Muscle of leg (tissue), 16 donors: ENCODE measurements at places on chromosomes 3 and 15. TPM values are rescaled to one million over a fixed set of nuclear protein-coding genes. Genes with fewer than 3 reads are reported as not detected.

TTLL13 gene
- total RNA-seq = 0.09 TPM

TUSC7 gene
- not detected for total RNA-seq

DNA sequence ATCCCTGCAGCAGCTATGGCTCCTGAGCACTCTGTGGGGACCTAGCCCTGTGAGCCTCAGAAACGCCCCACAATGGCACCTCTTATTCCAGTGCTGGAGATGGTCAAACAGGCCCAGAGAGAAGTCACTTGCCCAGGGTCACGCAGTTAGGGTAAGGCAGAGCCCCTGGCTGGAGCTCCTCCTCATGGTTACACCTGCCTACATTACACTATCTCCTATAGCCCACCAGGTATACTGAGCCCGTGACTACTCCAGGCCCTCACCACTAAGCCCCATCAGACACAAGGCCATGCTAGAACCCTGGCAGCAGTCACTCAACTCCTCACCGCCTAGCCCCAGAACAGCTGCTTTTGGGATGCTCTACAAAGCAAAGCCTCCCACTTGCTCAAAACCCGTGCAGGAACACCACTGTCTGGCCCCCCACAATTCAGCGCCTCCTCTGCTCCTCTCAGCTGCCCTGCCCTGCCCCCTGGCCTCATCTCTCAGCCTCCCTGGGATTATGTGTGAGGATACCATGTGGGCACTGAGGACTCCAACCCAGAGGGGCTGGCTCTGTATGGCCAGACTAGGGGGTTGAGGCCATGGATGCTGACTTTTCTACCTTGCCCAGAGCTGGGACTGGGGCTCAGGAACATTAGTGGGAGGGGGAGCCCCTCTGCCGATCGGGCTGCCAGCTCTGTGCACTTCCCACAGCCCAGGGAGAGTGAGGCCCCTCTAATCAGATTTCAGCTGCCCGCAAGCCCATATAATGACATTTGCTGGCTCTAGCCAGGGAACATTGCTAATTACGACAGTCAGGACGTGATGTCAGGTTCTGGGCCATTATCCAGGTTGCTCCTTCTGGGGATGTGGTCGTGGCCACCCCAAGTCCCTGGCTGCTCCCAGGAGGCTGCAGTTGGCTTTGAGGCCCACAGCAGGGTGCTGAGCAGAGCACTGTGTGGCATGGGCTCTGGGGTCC is 4.0 kb downstream of the NT5DC2 start:
- H3K4me1 ChIP-seq = peaks cover 49% of the 10 kb centered on the region
- no peaks in the 10 kb centered on the region for H3K27me3 ChIP-seq
- peaks cover 48% of the 10 kb centered on the region for H3K36me3 ChIP-seq
- DNase-seq = peak; percentile 38
- no peak overlapping the region for H3K4me3 ChIP-seq
- H3K27ac ChIP-seq = no peak overlapping the region

- peak; percentile 12 for DNase-seq
- peak overlapping the region; percentile 82 for H3K27ac ChIP-seq
- peaks cover 5% of the 10 kb centered on the region for H3K36me3 ChIP-seq
Measured at GRCh38 chr3:35680866-35681650, 41.7 kb downstream of the ARPP21 start.

GRCh38 chr15:58423831-58424608 is 7.8 kb upstream of the LIPC start:
- peak; percentile 91 for DNase-seq
- no peaks in the 10 kb centered on the region for H3K27me3 ChIP-seq
- H3K4me1 ChIP-seq = no peaks in the 10 kb centered on the region
- H3K4me3 ChIP-seq = no peak overlapping the region

KCNMB2 gene
- total RNA-seq = 11.7 TPM

DNA sequence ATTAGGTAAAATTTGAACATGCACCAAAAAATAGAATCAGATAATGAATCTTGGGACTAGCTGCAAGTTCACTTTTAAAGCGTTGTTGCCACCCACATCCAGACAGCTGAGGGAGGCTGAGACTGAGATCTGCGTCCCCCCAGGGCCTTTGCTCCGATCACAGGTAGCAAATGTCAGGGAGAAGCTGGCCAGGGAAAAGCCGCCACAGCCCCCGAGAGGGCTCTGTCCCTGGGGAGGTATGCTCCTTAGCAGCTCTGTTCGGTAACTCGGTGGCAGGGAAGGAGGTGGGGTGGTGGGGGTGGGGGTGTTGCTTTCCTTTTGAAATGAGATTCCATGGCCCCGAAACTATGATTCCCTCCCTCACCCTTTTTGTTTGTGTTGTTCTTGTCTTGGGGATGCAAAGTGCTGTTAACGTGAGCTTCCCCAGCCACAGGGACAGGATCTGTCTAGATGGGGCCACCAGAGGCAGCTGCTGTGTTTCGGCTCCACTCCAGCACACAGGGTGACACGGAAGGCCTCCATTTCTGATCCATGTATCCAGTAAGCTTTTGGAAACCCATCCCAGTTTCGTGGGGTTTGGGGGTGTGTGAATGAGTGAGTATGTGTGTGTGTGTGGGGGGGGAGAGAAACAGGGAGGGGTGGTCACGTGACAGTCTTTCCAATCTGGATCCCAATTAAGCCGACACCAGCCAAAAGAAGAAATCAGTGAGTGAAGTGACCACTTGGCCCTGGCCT is 1.1 kb upstream of the MINAR1 start:
- H3K27ac ChIP-seq = no peak overlapping the region
- peak; percentile 14 for DNase-seq
- peak overlapping the region; percentile 37 for H3K4me3 ChIP-seq
- no peaks in the 10 kb centered on the region for H3K36me3 ChIP-seq

GRCh38 chr15:35286721-35287120 is 201.6 kb upstream of the NANOGP8 start:
- H3K27me3 ChIP-seq = no peaks in the 10 kb centered on the region
- DNase-seq = no peak
- no peak overlapping the region for H3K4me3 ChIP-seq
- no peaks in the 10 kb centered on the region for H3K4me1 ChIP-seq

DNA sequence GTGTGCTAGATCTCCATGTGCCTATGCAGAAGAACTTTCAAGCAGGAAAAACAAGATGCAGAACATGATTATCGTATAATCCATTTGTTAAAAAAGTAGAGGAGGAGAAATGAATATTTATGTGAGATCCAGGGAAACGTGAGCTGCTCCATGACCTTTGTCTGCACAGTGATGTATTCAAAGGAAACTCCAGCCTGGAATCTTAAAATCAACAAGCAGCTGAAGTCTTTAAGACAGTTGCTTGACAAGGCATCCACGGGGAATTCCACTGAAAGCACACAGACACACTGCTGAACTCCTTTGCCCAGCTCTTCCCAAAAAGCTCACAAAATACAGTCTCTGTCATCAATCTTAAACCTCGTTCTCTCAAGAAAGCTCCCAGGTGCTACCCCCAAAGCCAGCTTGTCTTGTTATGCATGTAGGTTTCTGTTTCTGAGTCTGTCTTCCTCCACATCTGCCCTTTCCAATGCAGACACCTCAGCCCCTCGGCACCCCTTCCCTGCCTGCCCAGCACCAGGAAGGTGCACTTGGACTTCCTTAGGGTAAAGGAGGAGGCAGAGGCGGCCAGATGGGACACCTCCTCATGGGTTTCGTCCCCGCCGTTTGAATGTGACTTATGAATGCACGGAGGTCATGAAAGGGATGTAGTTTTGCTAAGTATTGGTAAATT is 28.7 kb downstream of the LRRK1 start:
- H3K27me3 ChIP-seq = no peaks in the 10 kb centered on the region
- H3K36me3 ChIP-seq = no peaks in the 10 kb centered on the region
- H3K4me3 ChIP-seq = no peak overlapping the region
- H3K4me1 ChIP-seq = no peaks in the 10 kb centered on the region
- no peak for DNase-seq
- H3K27ac ChIP-seq = no peak overlapping the region

GHSR gene
- total RNA-seq = not detected

DNA sequence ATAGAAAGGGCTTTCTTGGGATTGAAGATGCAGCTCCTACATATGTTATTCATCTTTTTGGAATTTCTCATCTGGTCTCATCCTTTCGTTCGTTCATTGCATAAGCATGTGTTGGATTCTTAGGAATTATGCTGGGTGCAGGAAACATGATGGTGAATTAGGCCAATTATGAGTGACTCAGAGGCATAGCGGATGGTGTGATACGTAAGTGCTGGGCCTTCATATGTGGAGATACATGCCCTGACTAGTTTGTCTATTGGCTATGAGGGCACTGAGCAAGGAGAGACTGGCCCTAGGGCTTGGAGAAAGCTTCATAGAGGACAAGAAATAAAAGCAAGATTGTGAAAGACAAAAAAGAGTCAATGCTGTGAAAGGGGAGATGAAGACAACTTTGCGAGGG is 235.1 kb downstream of the MYRIP start:
- no peaks in the 10 kb centered on the region for H3K27me3 ChIP-seq
- no peaks in the 10 kb centered on the region for H3K36me3 ChIP-seq
- no peak for DNase-seq
- no peaks in the 10 kb centered on the region for H3K4me1 ChIP-seq
- H3K27ac ChIP-seq = no peak overlapping the region

MUC20 gene
- total RNA-seq = 0.66 TPM

SLC28A1 gene
- 0.35 TPM for total RNA-seq

DNA sequence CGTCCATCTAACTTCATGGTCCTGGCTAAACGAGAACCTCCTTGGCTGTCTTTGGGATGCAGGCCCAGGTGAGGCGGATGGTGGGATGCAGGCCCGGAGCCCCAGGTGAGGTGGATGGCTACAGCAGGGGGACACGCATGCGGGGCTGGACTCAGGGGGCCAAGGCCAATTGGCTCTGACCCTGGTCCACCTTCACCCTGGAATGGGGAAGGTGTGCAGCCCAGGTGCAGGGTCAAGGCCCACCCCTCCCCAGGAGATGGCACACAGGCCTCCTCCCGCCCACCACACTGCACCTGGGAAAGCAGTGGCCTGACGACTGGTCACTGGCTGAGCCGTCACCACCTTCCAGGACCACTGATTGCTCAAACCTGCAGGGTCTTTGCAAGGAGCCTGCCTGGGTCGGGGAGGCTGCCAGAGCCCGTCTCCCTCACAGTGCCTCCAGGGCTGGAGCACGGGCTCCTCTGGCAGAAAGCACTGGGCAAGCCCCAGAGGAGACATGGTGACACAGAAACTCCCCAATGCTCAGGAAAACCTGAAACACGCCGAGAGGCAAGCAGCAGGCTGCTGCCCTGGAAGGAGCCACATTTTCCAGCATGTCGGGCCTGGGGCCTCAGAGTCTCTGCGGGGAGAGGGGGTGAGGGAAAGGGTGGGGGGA is 159.6 kb downstream of the LRRK1 start:
- no peaks in the 10 kb centered on the region for H3K4me1 ChIP-seq
- H3K4me3 ChIP-seq = no peak overlapping the region
- peaks cover 2% of the 10 kb centered on the region for H3K36me3 ChIP-seq
- no peak overlapping the region for H3K27ac ChIP-seq

P2RY13 gene
- 0.75 TPM for total RNA-seq

GRCh38 chr3:15769256-15769915 is 28.4 kb downstream of the ANKRD28 start:
- H3K36me3 ChIP-seq = no peaks in the 10 kb centered on the region
- DNase-seq = no peak
- no peaks in the 10 kb centered on the region for H3K27me3 ChIP-seq
- no peaks in the 10 kb centered on the region for H3K4me1 ChIP-seq
- H3K4me3 ChIP-seq = no peak overlapping the region
- no peak overlapping the region for H3K27ac ChIP-seq

DNA sequence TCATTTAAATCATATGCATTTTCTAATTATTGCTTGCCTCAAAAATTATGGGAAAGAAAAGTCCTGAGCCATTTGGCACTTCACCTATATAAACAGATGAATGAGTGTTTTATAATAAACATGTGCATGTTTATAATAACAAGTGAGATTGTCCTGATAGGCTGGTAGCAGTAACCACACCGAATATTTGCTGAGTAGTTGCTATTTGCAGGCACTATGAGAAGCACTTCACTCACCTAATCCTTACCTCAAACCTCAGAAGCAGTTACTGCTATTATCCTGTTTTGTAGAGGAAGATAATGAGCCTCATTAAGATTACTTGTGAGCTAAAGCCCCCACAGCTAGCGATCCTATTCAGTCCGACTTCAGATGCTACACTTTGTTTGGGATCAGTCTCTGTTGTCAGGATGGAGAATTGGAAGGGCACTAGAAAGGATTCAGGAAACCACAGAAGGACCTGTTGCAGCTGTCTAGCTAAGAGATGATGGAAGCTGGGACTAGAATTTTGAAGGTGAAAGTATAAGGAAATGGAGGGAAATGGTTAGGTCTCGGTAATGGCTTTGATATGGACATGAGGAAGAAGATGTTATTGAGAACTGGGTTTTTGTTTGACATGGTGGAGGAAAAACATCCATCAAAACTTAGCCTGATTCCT is 28.4 kb upstream of the MAGI1 start:
- H3K4me1 ChIP-seq = no peaks in the 10 kb centered on the region
- no peaks in the 10 kb centered on the region for H3K27me3 ChIP-seq
- no peak overlapping the region for H3K27ac ChIP-seq
- no peak overlapping the region for H3K4me3 ChIP-seq
- no peak for DNase-seq

- peak overlapping the region; percentile 87 for H3K27ac ChIP-seq
- H3K4me1 ChIP-seq = peaks cover 36% of the 10 kb centered on the region
Measured at GRCh38 chr3:72891053-72891855, 3.4 kb downstream of the GXYLT2 start.

DNA sequence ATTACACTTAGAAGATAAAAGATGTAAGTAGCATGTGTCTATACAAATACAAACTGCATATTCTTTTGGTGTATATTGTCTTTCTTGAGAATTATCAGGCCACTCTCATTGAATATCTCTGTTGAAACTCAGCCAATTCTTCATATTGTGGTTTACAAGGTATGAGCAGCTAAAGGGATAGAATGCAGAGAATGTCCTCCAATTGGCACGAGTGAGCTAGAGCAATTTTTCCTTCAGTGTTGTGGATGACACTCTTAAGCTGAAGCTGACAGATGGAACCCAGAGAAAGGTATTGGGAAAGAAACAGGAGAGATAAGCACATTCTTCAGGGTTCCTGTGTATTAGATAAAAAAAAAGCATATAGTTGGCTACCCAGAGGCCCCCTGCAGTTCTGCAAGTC is 453.1 kb downstream of the EPHA3 start:
- H3K4me1 ChIP-seq = no peaks in the 10 kb centered on the region
- H3K27ac ChIP-seq = no peak overlapping the region
- H3K4me3 ChIP-seq = no peak overlapping the region
- no peak for DNase-seq
- H3K27me3 ChIP-seq = no peaks in the 10 kb centered on the region

DNA sequence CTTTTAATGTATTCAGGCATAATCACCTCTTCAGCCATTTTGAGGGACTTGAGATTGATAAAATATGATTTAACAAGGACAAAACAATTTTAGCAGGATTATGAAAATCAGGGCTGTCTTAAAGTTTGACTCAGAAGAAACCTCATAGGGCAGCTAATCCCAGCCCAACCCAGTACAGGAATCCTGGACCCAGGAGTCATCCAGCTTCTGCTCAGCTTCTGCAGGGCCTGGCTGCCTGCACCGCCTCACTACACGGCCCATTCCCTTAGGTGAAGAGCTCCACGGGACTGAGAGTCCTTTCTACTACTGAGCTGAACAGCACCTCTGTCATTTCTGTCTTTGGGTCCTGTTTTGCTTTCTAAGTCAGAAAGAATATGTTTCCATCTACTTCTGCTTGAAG is 37.5 kb downstream of the ARHGAP31 start:
- H3K36me3 ChIP-seq = no peaks in the 10 kb centered on the region
- peaks cover 17% of the 10 kb centered on the region for H3K4me1 ChIP-seq

HTR3E gene
- total RNA-seq = not detected
